Esophagus squamous epithelium (tissue), 5 donors: ENCODE measurements at places on chromosomes 5 and 9. TPM values are rescaled to one million over a fixed set of nuclear protein-coding genes. Genes with fewer than 3 reads are reported as not detected.
A peak's percentile ranks its signal among the peaks of the same experiment; 100 is the strongest.

GRCh38 chr5:31832966-31833365 is 194.0 kb downstream of the PDZD2 start:
- DNase-seq: no peak
- H3K27ac ChIP-seq: no peak overlapping the region
- H3K4me1 ChIP-seq: no peaks in the 10 kb centered on the region
- no peak overlapping the region for H3K4me3 ChIP-seq
- H3K27me3 ChIP-seq: no peaks in the 10 kb centered on the region
- H3K36me3 ChIP-seq: no peaks in the 10 kb centered on the region

- no peaks in the 10 kb centered on the region for H3K4me1 ChIP-seq
- H3K36me3 ChIP-seq: no peaks in the 10 kb centered on the region
- H3K4me3 ChIP-seq: no peak overlapping the region
- H3K27ac ChIP-seq: no peak overlapping the region
- no peak for DNase-seq
- H3K27me3 ChIP-seq: no peaks in the 10 kb centered on the region
Observed at GRCh38 chr9:82449986-82450385, 461.4 kb downstream of the SPATA31D1 start.

- no peaks in the 10 kb centered on the region for H3K36me3 ChIP-seq
- no peak overlapping the region for H3K27ac ChIP-seq
- no peak overlapping the region for H3K4me3 ChIP-seq
- H3K27me3 ChIP-seq: no peaks in the 10 kb centered on the region
Observed at GRCh38 chr5:17227868-17228267, 10.4 kb downstream of the BASP1 start.

DNA sequence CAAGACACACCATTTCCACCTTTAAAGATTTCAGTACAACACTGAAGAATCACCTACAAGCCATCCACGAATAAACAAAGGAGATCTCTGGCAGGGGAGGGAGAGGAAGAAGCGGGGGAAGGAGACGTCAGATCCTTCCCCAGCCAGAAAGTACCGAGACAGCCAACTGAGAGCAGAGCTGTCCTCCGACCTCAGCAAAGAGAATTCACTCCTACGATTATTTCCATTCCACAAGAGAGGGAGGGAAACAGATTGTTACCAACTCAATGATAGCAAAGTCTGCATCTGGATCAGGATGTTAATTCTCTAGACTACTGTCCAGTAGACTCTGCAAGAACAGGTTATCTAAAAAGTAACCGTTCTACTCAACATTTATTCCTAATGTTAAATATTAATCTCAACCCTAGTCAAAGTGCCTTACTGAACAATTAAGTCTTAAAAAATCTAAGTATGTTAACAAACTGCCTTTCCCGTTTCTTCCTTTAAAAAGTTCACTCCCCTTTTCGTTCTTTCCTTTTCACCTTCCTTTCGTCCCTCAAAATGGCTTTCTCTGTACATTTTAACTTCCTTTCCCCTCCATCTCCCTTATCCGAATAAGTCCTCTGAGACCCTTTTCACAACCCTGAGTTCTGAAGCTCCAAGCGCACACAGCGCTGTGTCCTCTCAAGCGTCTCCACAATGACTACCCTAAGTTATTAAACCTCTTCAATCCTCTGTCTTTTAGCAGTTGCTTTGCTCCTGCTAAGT is 1.4 kb downstream of the CHD1 start:
- peak overlapping the region; percentile 99 for H3K27ac ChIP-seq
- no peaks in the 10 kb centered on the region for H3K27me3 ChIP-seq
- peaks cover 54% of the 10 kb centered on the region for H3K4me1 ChIP-seq
- peak overlapping the region; percentile 94 for H3K4me3 ChIP-seq

- no peak within 1 kb of the TSS for H3K27ac ChIP-seq
- DNase-seq: no peak
- H3K4me1 ChIP-seq: no peaks in the 10 kb centered on the region
Observed at GRCh38 chr5:152405145-152405544, at the start of gene NMUR2. TSS of gene NMUR2 (minus strand) at chr5:152405279. CDS start at chr5:152405113, 166 bp downstream.

GRCh38 chr5:6201631-6202030 is 176.7 kb downstream of the MED10 start:
- H3K27ac ChIP-seq: no peak overlapping the region
- H3K27me3 ChIP-seq: peaks cover 4% of the 10 kb centered on the region
- H3K36me3 ChIP-seq: no peaks in the 10 kb centered on the region
- no peak for DNase-seq

- no peak overlapping the region for H3K27ac ChIP-seq
- no peak for DNase-seq
- no peak overlapping the region for H3K4me3 ChIP-seq
Observed at GRCh38 chr5:68883436-68883835, 210.4 kb upstream of the SLC30A5 start.

DNA sequence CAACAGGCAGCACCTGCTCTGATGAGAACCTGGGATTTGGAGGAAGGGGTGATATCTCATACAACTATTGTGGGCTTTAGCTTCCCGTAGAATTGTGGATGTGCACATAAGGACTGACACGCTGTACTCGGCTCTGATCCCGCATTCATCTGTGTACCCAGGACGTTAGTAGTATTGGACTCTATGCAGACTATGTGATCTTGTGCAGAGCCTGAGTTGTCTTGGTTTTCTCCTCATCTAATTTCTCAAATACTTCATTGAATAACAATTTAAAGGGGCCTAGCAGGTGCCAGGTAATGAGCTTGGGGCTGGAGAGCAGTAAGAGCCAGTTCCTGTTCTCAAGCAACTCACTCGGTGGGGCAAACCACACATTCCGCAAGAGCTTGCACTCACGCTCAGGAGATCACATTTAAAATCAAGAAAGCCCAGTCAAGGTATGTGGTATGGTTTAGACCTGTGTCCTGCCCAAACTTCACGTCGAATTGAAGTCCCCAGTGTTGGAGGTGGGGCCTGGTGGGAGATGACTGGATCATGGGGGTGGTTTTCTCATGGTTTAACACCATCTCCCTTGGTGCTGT is 14.8 kb downstream of the C5orf15 start:
- H3K4me3 ChIP-seq: no peak overlapping the region
- H3K36me3 ChIP-seq: no peaks in the 10 kb centered on the region

GRCh38 chr5:128800377-128800776 is 164.9 kb upstream of the SLC27A6 start:
- no peak overlapping the region for H3K27ac ChIP-seq
- no peak for DNase-seq
- H3K27me3 ChIP-seq: no peaks in the 10 kb centered on the region
- H3K36me3 ChIP-seq: no peaks in the 10 kb centered on the region

- H3K27ac ChIP-seq: no peak overlapping the region
- no peaks in the 10 kb centered on the region for H3K36me3 ChIP-seq
- H3K4me3 ChIP-seq: no peak overlapping the region
- no peaks in the 10 kb centered on the region for H3K27me3 ChIP-seq
- peaks cover 16% of the 10 kb centered on the region for H3K4me1 ChIP-seq
Observed at GRCh38 chr5:149794041-149794440, 63.9 kb downstream of the PPARGC1B start.

GRCh38 chr5:164306662-164307061 is 801.2 kb downstream of the MAT2B start:
- H3K27ac ChIP-seq: no peak overlapping the region
- H3K27me3 ChIP-seq: no peaks in the 10 kb centered on the region
- no peaks in the 10 kb centered on the region for H3K36me3 ChIP-seq
- no peaks in the 10 kb centered on the region for H3K4me1 ChIP-seq
- DNase-seq: no peak
- no peak overlapping the region for H3K4me3 ChIP-seq

GRCh38 chr5:151408591-151409230 is 38.7 kb upstream of the SLC36A1 start:
- no peaks in the 10 kb centered on the region for H3K4me1 ChIP-seq
- no peak overlapping the region for H3K4me3 ChIP-seq
- DNase-seq: no peak
- no peaks in the 10 kb centered on the region for H3K36me3 ChIP-seq
- H3K27ac ChIP-seq: no peak overlapping the region
- H3K27me3 ChIP-seq: no peaks in the 10 kb centered on the region

GRCh38 chr5:117182104-117182503 is 607.5 kb upstream of the SEMA6A start:
- H3K4me1 ChIP-seq: no peaks in the 10 kb centered on the region
- H3K27ac ChIP-seq: no peak overlapping the region
- H3K27me3 ChIP-seq: no peaks in the 10 kb centered on the region

GRCh38 chr5:5011151-5011550 is 129.0 kb upstream of the ADAMTS16 start:
- H3K4me3 ChIP-seq: no peak overlapping the region
- no peaks in the 10 kb centered on the region for H3K4me1 ChIP-seq
- no peak for DNase-seq
- H3K36me3 ChIP-seq: no peaks in the 10 kb centered on the region
- H3K27me3 ChIP-seq: no peaks in the 10 kb centered on the region

DNA sequence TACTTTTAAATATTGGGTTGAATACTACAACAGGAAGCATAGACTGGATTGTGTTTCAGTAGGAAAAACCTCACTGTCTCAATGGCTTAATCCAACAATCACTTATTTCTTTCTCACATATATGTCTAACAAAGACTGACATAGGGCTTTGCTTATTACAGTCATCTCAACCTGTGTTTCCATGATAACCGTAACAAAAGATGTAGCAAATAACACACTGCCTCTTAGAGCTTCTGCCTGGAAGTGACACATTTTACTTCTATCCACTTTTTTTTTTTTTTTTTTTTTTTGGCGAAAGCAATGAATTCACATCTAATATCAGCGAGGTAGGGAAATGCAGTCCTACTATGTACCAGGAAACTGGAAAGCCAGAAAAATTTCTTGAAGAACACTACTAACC is 204.9 kb upstream of the CDKN2B start:
- H3K4me3 ChIP-seq: no peak overlapping the region
- no peak for DNase-seq
- H3K27ac ChIP-seq: no peak overlapping the region
- no peaks in the 10 kb centered on the region for H3K36me3 ChIP-seq
- peaks cover 39% of the 10 kb centered on the region for H3K4me1 ChIP-seq
- no peaks in the 10 kb centered on the region for H3K27me3 ChIP-seq

DNA sequence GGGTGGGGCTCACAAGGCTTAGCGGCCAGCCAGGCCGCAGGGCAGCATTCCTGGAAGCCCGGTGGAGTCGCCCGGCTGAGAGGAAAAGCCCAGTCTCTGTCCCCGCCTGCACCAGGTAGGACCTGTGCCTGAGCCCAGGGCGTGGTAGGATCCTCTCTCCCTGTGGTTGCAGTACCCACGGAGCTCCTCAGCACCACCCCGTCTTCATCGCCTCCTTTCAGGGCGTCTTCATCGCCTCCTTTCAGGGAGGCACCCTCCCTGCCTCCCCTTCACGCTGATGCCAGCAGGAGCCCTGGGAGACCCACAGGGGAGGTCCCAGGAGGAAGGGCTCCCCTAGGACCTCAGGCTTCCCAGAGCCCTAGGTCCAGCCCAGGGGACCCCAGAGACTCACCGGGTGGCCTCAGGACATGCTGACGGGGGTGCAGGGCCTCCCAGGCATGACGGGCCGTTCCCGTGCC is 53.3 kb upstream of the NOTCH1 start:
- no peaks in the 10 kb centered on the region for H3K36me3 ChIP-seq
- H3K27me3 ChIP-seq: no peaks in the 10 kb centered on the region
- no peak for DNase-seq
- peaks cover 63% of the 10 kb centered on the region for H3K4me1 ChIP-seq

- peak overlapping the region; percentile 12 for H3K27ac ChIP-seq
- no peaks in the 10 kb centered on the region for H3K27me3 ChIP-seq
- H3K4me1 ChIP-seq: peaks cover 11% of the 10 kb centered on the region
- no peaks in the 10 kb centered on the region for H3K36me3 ChIP-seq
- DNase-seq: no peak
Observed at GRCh38 chr9:89422151-89422975, 75.5 kb downstream of the SEMA4D start.

DNA sequence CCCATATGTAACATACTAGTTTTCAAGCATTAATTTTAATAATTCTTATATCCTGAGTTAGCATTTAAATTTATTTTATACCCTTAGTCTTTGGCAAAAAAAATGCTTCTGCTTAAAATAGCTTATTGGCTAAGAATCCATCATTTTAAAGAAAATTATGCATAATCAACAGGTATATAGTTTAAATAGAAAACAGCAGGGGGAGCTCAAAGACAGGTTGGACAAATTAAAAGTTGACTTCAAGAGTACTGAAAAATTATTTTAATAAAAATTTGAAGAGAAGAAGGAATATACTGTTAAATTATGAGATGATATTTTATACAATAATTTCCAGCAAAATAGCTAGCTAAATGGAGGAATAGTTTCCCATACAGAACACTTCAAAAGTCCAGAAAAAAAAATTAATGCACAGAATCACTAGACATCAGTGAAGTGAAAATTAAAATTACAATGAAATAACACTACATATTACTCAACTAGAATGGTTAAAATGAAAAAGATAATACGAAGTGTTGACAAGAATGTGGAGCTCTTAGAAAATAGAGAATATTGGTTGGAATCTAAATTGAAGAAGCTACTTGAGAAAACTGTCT is 387.1 kb downstream of the PDE4D start:
- no peaks in the 10 kb centered on the region for H3K4me1 ChIP-seq
- H3K27me3 ChIP-seq: no peaks in the 10 kb centered on the region
- H3K27ac ChIP-seq: no peak overlapping the region
- H3K36me3 ChIP-seq: no peaks in the 10 kb centered on the region
- no peak overlapping the region for H3K4me3 ChIP-seq

The SH2D3C gene
- total RNA-seq: 1.8 TPM

The C7 gene
- 193 TPM for total RNA-seq

The SLC4A9 gene
- total RNA-seq: not detected
